ENCODE measurements at places on chromosomes 13 and 19.
A peak's percentile ranks its signal among the peaks of the same experiment; 100 is the strongest.

- DNase-seq = no peak
These were observed 1364.9 kb upstream of the MIR17HG start for GRCh38 chr13:89982407-89983095.

DNA sequence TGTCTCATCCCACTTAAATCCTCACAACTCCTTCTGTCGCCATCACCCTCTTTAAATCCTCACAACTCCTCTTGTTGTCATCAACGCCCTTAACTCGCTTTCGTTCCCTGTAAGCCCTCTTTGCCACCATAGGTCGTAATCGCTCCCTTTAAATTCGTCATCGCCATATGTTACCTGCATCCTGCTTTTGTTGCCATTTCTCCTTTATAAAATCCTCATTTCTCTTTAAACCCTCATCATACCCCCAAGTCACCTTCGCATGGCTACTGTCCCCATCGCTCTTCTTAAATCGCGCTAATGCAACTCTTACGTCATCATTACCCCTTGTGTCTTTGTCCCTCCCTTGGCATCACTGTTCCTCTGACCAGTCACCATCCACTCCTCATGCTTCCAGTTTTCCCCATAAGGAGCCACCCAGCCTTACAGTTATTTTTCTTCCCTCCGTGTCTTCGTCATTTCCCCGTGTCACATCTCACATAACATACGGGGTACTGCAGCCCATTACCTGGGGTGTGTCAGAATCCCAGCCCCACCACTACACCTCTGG lies 539 bp downstream of the PLD3 start:
- DNase-seq = peak; percentile 40

- no peak for DNase-seq
These were observed 42.6 kb downstream of the EFNB2 start for GRCh38 chr13:106492588-106493475.

- no peak for DNase-seq
These were observed 12.6 kb upstream of the RAB20 start for GRCh38 chr13:110574161-110574560.

GRCh38 chr13:80577285-80577684 lies 236.4 kb upstream of the SPRY2 start:
- DNase-seq = no peak

- DNase-seq = no peak
These were observed 543.4 kb downstream of the SUCLA2 start for GRCh38 chr13:47457626-47458025.

DNA sequence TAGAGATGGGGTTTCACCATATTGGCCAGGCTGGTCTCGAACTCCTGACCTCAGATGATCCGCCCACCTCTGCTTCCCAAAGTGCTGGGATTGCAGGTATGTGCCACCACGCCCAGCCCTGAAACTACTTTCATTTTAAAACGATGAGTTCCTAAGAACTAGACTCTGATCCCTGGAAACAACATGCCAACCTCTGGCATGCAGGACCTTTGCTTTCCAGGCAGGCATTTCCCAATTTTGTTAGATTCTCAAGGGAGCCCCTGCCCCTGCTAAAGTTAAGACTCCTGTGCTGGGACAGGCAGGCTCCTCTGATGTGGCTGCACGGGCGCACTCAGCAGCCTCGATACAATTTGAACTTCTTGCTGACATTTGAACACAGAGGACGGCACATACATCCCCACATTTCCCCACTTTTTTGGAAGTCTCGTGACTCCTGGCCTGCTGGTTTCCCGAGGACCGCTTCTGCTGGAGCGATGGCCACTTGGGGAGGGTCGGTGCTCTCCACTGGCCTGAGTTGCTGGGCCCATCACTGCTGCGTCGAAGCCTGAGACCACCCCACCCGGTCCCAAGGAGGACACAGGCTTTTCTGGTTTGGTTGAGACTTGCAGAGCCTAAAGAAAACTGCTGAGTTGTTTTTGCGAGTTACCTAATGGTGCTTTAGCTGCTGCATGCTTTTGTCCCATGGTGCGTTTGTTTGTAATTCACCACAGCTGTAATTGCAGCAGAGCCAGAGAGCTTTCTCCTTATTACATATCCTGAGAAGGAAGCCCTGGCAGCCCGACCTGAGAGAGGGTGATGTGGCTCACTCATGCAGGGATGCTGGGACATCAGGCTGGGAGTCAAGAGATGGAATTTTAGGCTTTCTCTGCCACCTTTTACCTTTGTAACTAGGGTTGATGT lies 8.2 kb downstream of the ATP11A start:
- no peak for DNase-seq

DNA sequence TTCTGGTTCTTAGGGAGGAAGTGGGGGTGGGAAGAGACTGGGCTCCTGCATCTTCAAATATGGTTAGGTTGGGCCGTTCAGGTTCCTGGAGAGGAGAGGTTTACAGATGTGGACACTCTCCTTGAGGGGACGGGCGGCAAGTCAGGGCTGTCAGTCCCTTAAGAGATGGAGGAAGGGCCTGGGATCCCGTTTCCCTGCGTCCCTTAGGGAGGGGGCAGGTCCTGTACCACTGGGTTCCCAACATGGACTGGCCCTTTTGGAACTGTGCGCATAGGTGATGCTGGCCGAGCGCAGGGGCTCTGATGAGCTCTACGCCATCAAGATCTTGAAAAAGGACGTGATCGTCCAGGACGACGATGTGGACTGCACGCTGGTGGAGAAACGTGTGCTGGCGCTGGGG lies 10.9 kb upstream of the CACNG7 start:
- DNase-seq = no peak

GRCh38 chr19:30074741-30075715 lies 133.0 kb downstream of the URI1 start:
- DNase-seq = no peak

GRCh38 chr19:47240996-47241918 lies 10.3 kb upstream of the BBC3 start:
- no peak for DNase-seq

GRCh38 chr13:102905905-102906771 lies 60.3 kb downstream of the ERCC5 start:
- no peak for DNase-seq
